Endodermal cell (in vitro differentiated cells): ENCODE measurements at places on chromosomes 5 and 9.
A peak's percentile ranks its signal among the peaks of the same experiment; 100 is the strongest.

DNA sequence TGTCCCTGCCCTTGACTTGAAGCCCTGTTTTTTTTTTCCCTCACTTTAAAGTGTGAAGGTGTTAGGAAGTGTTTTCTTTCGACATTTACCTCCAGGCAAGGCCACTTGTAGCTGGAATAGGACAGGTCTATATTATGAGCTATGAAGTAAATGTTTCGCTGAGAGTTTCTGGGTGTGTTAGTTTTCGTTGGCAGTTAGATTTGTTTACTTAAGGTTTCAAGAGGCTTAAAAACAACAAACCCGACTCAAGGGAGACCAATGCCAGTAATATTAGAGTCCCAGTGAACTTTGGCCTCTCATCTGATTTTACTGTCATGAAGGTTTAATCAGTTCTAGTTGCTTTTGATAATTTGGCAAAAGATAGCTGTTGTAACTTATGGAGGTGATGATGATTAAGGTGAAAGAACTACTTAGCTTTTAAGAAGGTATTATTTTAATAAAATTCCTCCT is 25.2 kb downstream of the OCLN start:
- H3K36me3 ChIP-seq: peaks cover 63% of the 10 kb centered on the region
- no peak for DNase-seq
- peaks cover 16% of the 10 kb centered on the region for H3K4me1 ChIP-seq
- no peaks in the 10 kb centered on the region for H3K27me3 ChIP-seq

DNA sequence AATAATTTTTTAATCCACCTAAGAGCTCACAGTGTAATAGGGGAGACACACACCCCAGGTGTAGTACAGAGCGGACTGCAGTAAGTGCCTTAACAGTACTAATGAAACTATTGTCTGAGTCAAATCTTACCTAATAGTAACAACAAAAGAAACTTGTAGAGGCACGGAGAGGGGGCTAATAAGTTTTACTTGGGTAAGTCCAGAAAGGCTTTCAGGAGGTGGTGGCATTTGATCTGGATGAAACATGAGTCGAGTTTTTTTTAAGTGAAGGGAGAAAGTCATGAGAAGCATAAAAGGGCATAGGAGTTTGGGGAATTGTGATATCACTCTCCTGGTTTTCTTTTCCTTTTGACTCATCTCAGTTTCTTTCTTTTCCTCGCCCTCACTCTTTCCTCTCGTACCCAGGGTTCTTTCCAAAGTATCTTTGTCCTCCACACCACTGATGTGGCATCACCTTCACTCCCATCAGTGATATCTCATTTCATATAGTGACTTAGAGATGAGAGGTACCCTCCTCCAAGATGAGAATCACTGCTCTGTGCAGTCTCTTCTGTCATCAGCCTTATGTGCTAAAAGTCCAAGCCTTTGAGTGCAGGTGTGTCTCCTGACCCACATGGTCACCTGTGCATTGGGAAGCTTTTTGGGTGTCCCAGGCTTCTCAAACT is 2.0 kb downstream of the CTNNA1 start:
- H3K4me3 ChIP-seq: peak overlapping the region; percentile 97
- peaks cover 43% of the 10 kb centered on the region for H3K36me3 ChIP-seq
- DNase-seq: no peak
- H3K4me1 ChIP-seq: no peaks in the 10 kb centered on the region
- no peak overlapping the region for H3K27ac ChIP-seq

GRCh38 chr5:134545070-134545868 is 19.8 kb downstream of the JADE2 start:
- no peak overlapping the region for H3K27ac ChIP-seq
- peaks cover 23% of the 10 kb centered on the region for H3K36me3 ChIP-seq
- no peaks in the 10 kb centered on the region for H3K27me3 ChIP-seq
- peak; percentile 35 for DNase-seq
- no peak overlapping the region for H3K4me3 ChIP-seq

- H3K27ac ChIP-seq: no peak overlapping the region
- H3K27me3 ChIP-seq: no peaks in the 10 kb centered on the region
- no peak overlapping the region for H3K4me3 ChIP-seq
- H3K36me3 ChIP-seq: no peaks in the 10 kb centered on the region
- H3K4me1 ChIP-seq: no peaks in the 10 kb centered on the region
Observed at GRCh38 chr5:72480841-72481240, 26.4 kb downstream of the ZNF366 start.
